ENCODE measurements at places on chromosomes 3 and 15.

- DNase-seq = no peak
Measured at GRCh38 chr3:113812854-113813253, 25.7 kb upstream of the GRAMD1C start.

GRCh38 chr3:126672741-126673140 is 17.8 kb upstream of the TXNRD3 start:
- DNase-seq = no peak

GRCh38 chr3:182261041-182261440 is 532.3 kb upstream of the ATP11B start:
- DNase-seq = no peak

DNA sequence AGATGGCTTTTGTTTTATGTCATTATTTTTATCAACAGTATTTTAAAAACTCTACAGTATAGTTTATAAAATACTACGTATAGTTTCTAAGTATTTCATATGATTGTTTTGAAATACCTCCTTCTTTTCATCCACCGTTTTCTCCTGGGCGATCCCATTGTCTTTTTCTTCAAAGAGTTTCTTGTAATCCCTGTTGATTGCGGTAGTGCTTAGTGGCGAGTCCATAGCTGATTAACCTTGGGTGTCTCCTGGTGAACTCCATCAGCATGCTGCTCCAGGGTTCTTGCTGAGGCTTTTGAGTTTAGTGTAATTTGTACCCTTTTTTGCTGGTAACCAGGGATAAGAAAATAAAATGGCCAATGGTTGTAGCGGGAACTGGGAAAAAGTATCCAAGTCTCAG is 3.6 kb downstream of the PIAS1 start:
- DNase-seq = no peak

DNA sequence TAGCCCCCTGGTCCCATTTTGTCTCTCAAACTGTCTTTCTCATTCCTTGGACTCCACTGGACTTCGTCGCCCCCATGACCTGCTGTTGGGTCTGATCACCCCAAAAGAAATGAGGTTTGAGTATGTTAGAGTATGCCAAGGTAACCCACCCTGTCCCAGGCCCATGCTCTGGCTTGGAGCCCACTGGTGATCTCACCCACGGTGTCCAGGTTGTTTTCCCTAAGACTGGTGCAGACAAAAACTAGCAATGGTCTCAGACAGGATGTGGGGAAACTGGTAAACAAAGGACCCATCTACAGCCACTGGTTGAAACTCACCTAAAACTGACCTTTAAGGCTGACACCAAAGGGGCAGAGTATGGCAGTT is 38.9 kb downstream of the EFCAB12 start:
- DNase-seq = no peak
